Stimulated activated CD4-positive, alpha-beta T cell treated with anti-CD3 and anti-CD28 coated beads, Interleukin-4, amount 100 ng/mL, for 4 hours (primary cell): ENCODE measurements at places on chromosomes 11 and 22.

- no peak for DNase-seq
Measured at GRCh38 chr11:100830978-100831732, 144.1 kb downstream of the ARHGAP42 start.

- no peak for DNase-seq
Measured at GRCh38 chr11:73651252-73651651, 4.9 kb downstream of the PLEKHB1 start.

DNA sequence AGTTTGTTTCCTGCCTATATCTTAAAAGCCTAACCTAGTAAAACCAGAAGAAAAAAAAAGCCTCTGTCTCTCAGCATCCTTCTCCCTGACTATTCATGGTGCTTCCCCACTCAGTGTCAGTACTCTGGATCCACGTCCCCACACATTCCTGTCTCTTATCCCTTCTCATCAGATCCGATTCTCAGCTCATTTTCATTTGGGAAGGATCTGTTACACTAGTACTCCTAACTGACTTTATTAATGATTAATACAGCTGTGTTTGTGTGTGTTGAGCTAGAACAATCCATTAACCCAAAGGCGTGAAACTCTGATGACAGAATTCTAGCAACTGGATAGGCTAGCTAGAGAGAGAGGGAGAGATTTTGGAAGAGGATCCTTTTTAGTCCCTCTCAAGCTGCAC lies 1.5 kb downstream of the PRRG4 start:
- DNase-seq = no peak

DNA sequence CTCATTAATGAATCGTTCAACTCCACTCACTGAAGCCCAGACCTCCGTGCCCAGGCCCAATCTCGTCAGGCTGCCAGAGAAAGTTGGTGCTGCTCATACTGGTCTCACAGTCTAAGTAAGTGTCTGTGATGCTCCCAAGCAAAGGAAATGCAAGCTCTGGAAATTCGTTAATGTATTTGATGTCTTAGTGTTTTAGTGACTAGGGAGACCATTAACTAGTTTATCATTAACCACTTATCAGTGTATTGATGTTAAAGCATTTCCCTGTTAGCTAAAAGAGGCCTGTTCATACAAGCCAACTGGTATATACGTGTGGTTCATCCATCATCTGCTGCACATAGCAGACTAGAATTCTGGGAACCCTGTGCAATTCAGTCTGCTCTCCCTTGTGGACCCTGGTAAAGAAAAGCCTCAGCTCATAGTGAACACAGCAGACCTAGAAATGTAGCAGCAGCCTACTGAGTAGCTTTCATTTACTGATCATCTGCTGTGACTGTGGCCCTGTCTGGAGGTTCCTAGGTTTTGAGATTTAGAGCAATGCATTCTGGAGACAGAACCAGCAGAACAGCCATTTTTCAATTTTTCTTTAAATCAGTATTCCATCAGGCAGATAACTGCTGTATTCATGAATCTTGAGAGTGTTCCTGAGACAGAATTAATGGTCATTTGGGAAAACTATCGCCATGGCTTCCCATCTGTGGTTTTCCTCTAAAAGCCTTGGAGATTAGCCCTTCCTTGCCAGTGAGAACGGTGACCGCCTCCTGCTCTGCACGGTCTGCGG lies 15.7 kb upstream of the AIFM3 start:
- no peak for DNase-seq

DNA sequence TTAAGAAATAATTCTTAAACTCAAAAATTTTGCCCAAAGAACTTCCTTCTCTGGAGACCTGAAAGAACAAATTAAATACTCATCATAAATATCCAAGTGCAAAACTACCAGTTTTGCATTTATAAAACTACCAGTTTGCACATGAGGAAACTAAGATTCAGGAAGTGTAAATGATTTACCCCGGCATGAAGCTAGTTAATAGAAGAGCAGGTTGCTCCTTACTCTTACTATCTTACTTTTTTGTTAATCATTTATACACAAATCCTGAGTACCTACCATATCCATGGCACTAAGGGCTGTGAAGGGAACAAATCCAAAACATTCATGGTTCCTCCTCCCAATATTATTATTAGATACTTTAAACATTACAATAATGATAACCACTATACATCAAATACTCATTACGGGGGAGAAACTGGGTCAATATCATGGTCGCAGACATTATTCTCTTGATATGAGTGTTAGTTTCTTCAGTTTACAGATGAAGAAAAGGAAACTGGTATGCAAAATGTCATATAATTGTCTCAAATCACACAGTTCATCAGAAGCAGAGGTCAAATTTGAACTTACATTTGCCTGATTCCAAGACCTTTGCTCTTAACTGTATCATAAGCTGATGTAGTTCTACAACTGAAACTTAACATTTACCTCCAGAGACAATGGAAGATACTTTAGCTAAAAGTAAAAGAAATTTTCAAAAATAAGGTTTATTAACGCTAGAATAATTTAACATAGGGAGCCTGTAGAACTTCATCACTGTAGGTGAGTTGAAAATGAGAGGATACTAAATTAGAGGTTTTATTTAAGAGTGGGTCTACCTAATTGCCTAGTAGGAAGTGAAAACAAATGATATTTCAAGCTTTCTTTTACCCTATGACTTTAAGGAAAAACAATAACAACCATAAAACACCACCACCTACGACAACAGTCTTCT lies 74.5 kb downstream of the FAM76B start:
- no peak for DNase-seq

DNA sequence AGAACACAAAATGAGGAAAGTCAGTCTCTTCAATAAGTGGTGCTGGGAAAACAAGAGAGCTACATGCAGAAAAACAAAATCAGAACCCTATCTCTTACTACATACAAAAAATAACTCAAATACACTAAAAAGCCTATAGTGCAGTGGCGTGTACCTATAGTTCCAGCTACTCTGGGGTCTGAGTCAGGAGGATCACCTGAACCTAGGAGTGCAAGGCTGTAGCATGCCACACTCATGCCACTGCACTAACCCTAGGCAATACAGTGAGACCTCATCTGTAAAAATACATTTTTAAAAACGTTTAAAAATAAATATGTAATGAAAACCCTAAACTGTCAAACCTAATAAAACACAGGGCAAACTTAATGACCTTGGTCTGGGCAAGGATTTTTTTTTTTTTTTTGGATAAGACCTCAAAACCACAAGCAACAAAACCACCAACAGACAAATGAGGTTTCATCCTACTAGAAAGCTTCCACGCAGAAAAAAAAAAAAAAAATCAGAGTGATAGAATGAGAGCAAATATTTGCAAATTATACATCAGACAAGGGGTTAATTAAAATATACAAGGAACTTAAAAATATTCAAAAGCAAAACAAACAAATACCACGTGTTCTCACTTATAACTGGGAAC lies 35.2 kb downstream of the XKR3 start:
- no peak for DNase-seq

DNA sequence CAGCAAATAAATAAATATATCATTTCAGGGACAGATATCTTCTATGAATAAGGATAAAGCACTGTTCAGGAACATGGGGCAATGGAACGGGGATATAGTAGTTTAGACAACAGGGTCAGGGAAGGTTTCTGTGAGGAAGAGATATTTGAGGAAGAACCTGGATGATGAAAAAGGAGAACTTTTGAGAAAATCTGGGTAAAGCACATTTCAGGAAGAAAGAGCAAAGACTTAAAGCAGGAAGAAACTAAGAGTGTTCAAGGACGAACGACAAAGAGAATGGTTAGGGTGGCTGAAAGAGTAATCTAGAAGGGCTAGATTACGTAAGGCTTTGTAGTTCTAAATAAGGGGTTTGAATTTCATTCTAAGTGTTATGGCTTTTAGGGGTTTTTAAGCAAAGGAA lies 12.7 kb downstream of the DDI1 start:
- no peak for DNase-seq

DNA sequence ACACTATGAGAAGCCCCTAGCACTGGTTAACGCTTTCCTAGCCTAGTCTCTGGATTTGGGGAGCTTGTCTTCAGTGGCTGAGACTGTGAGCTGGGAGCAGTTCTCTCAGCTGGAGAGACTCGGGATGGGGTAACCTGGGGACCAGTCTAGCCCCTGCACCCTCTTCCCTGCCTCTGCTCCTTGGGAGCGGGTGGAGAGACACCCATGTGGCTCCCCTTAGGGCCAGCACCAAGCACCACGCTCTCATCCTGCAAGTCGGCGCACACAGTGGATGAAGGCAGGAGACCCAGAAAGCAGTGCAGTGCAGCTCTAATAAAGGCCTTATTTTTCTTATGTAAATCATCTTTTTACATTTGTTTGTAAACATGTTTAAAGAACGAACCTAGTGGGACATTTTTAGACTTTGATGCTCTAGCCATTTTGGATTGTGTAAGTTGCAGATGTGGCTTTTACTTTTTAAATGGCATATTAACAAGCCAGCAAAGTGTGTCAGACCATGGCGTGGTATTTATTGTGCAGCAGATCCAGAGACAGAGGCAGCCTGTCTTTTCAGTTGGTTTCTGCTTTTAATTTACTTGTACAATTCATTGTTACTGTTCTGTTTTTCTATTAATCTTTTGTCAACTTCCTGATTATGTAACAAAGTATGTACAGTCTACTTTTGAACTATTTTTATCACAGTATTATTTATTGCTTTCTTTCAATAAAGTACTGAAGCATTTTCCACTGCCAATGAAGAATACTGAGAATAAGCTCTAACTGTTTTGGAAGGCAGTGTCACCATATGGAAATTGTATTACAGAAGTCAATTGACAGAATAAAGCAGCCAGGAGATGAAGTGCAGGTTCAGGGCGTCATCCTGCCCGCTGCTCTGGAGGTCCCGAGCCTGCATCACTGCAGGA lies 14.4 kb upstream of the CTTN start:
- DNase-seq = no peak

- no peak for DNase-seq
Measured at GRCh38 chr11:2173150-2173693, 1.6 kb upstream of the TH start.

GRCh38 chr11:82791779-82792178 lies 58.1 kb upstream of the FAM181B start:
- DNase-seq = no peak

GRCh38 chr22:19890502-19891316 lies 36.0 kb upstream of the GNB1L start:
- DNase-seq = no peak

- no peak for DNase-seq
Measured at GRCh38 chr11:132770829-132771530, 761.3 kb downstream of the OPCML start.

- DNase-seq = no peak
Measured at GRCh38 chr11:33413301-33413700, 156.1 kb downstream of the HIPK3 start.

GRCh38 chr11:36501236-36501635 lies 8.8 kb downstream of the TRAF6 start:
- no peak for DNase-seq

DNA sequence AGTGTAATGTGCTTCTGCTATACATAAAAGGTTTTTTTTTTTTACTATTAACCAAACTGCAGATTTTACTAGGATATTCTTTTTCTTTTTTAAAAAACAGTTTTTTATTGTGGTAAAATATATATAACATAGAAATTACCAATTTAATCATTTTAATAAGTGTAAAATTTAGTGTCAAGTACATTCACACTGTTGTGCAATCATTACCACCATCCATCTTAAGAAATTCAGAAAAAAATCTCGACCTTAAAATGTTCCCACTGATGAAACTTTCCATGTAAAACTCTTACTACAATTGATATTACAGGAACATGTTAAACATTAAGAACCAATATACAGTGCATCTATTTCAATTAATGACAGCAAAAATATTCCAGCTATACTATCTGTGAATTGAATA lies 244.8 kb upstream of the FAT3 start:
- DNase-seq = no peak

DNA sequence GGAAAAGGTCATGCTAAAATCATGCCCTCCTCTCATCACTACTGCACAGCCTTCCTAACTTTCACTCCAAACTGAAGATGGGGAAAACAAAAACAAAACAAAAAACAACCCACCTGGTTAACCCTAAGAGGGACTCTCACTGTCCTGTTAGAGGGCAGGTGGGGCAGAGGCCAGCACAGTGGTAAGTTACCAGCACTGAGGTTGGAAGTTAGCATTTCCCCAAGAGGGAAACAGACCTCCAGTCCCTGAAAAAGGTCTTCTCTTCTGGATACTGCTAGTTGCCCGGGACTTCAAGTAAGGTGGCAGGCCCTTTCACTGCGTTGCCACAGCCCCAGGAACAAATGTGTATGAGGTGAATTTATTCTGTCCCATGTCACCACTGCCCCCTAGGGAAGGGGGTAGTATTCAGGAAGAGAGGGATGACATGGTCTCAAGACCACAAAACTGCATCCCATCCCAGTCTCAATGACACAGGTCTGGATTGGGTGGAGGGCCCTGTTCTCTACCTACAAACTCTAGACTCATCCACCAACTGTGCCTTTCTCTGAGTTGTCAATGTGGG lies 792 bp upstream of the ADAMTS8 start:
- DNase-seq = no peak

DNA sequence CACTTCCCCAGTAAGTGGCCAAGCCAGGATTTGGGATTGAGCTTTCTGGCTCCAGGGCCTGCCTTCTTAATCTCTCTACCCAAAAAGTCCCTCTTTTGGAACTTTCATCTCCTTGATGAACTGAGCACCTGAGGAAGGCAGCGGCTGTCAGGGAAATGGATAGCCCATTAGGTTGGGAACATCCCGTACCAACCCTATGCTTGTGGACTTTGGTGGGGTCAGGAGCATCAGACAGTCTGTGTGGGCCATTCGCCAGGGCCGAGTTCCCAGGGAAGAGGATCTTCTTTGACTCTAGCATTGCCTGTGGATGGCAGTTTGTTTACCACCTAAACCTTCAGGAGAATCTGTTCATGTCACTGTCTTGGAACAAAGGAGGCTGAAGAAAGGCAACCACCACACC lies 30.2 kb downstream of the ARHGEF17 start:
- no peak for DNase-seq
